HAP-1 (cell line): ENCODE measurements at places on chromosomes 4 and X.

GRCh38 chr4:183426507-183426906, 17.9 kb upstream of the CDKN2AIP start:
- no peak for DNase-seq

- no peak for DNase-seq
These were observed 6.8 kb downstream of the SEPTIN6 start for GRCh38 chrX:119686087-119686691.

DNA sequence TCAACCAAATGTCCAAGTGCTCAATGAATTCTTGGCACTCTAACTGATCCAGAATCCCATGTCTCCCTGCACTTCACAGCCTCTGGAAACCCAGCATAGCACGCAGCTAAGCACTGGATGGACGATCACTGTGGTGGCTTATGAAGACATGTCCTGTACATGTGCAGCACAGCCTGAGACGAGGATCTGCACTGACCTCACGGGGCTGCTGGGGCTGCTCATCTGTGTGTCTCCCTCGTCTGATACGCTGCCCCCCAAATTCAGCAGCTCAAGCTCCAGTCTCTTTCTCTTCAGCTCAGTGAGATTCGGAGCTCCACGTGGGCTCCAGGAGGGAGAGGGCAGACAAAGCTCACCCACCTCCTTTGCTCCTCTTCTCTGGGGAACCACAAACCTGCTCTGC, 126.9 kb downstream of the CPZ start:
- no peak for DNase-seq

DNA sequence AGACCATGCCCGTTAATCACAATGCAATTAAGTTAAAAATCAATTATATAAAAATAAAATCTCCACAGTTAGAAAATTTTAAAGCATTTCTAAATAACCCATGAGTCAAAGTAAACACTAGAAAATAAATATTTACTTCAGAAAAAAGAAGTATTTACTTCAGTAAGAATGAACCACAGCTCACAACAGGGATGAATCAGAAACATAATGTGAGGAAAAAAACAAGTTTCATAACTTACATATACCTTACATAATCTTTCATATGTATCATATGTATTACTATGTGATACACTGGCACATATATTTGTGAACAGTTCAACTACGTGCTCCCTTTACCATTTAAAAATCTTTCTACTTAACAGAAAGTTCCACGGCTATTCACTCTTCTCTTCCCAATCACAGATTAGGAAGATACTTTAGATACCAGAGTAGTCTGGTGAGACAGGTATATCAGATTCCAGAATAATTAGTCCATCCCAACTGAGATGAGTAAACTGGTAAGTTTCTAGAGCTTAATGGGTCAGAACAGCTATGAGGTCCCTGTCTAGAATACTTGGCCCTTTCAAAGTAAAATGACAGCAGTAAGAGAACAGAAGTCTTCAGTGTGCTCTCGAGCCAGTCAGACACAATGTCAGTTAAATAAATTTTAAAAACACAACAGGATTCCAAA, 70.3 kb downstream of the SH3RF1 start:
- DNase-seq: no peak

DNA sequence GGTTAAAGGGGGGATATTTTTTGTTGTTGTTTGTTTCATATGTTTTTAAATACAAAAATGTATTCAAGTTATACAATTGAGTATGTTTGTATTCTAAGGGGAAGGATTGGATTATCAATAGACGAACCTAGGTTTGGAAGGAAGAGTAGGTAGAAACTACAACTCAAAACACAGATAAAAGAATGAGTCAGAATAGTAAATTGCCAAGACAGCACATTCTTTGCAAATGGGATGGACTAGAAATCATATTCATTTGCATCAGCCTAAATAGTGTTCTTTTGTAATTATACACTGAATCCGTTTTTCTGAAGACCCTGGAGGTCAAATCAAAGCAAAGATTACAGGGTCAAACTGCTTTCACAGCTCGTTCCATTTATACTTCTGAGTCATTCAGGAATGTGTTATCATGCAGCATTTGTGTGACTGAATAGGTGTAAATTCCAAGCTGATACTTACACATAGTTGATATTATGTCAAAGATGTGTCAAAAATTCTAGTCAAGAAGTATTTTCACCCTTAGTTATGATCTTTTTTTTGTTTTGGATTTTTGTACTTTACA, 273.3 kb upstream of the FAT4 start:
- peak; percentile 12 for DNase-seq

DNA sequence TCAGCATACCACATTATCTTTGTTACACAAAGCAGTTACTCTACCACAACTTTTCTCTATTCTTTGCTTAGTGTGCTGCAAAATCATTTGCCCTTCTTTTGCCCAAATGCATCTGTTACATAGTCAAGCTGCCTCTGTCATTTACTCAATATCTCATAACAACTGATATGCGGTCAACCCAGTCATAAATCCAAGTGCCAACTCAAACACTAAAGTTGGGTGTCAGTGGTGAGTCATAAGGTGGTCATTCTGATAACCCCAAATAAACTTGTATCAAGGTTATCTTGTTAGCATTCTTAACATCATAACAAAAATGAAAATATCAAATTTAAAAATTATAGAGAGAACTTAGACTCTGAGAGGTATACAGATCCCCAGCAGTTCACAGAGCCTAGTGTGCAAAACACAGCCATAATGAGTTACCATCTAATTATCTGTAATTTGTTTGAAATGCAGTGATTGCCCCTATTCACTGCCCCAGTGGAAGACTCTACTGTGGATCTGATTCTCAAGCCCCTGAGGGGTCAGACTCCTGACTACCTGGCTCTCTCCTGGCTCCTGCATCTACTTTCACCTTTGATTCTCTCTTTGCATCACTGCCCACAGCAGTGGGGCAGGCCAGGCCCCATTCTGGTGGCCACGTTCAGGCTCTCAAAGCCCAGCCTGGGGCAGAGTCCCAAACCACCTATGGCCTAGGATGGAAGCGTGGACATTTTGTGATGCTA, 29.2 kb downstream of the TBC1D9 start:
- DNase-seq: peak; percentile 56

DNA sequence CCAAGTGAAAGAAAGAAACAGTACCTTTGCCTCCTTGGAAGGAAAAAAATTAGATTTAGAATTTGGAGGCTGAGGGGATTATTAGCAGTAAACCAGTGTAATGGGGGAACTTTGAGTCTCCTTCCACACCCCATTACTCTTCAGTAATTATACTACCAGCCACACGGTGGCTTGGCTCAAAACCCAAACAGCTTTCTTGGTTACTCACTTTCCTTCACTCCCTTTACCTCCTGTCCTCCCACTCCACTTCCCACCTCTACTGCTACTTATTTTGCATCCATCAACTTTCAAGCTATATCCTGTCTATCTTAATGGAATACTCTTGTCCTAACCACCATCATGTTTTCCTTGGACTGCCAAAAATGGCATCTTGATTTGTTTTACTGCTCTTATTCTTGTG, 310.6 kb upstream of the AADAT start:
- DNase-seq: no peak

DNA sequence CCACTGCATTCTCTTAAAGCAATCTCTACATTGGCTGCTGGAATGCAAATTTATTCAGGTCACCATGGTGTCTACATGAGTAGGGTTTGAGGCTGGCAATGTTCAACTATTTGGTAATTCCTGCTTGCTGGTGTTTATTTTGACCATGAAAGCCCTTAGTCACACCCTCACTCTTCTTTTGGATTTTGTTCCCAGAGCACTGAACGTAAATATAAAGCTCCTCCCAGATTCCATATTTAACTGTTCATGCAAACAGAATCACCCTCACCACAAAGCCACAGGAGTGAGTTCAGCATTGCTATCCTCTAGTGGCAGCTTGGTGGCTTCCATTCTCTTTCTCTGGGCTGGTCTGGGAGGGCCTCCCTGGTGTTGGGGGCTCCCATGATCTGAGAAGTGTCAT, 82.8 kb downstream of the LNX1 start:
- no peak for DNase-seq

DNA sequence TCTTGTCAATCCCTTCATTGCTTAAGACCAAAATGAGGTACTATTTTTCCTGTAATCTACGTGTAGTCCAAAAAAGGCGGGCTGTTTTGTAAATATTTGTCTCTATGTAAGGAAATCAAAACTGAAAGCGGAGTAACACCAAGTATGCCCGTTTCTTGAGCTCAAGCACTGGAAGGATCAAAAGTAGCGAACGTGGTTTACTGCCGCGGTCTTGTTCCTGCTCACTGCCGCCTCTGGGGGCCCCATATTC, 71.5 kb downstream of the AFF1 start:
- no peak for DNase-seq

DNA sequence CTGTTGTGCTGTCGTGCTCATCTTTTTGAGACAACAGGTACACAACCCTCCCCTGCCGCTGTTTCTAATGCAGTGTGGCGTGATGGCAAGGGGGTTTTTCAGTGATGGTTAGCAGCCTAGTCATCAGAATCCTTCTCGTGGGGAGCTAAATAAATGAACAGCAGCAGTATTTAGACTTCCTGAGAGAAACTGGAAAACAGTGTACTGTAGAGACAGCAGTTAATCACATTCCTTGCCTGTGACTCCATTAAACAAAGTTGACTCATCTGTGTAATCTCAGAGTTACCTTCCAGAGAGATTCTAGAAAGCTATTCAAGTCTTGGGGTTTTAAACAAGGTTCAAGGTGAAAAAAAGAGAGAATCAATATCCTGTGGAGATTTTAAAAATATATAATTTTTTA, 1753.2 kb upstream of the PCDH7 start:
- no peak for DNase-seq

DNA sequence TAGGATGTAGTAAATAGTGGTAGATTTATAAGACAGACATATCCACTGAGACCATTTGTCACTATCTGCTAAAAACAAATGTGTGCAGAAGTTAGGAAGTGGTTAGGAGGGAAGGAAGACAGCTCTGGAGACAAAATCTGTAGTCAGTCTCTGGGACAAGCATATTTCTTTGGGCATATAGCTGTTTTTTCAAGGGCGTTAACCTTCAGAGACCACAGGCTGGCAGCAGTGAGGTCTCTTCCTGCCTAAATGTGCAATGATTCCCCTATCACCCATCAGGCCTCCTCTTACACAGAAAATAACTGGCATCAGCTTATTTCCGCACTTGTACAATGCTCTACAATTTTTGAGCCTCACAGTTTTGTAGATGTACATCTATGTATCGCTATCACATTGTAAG, 6.5 kb downstream of the TMEM150C start:
- DNase-seq: no peak

DNA sequence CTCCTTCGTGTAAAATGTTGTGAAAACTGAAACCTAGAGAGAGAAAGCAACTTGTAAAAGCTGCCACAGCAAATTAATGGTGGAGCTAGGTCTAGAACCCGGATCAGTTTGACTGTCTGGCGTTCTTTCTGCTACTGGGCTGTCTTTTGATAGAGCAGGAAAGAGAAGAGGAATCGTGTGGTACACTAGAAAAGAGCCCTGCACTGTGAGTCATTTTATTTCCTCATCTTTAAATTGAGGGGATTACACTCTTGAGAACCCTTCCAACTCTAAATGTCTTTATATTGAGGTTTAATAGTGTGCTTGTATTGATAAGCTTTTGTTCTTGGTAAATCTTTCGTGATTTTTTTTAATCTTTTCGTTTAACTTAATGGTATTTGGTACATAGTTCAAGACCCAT, 4.3 kb downstream of the WDR44 start:
- DNase-seq: no peak

DNA sequence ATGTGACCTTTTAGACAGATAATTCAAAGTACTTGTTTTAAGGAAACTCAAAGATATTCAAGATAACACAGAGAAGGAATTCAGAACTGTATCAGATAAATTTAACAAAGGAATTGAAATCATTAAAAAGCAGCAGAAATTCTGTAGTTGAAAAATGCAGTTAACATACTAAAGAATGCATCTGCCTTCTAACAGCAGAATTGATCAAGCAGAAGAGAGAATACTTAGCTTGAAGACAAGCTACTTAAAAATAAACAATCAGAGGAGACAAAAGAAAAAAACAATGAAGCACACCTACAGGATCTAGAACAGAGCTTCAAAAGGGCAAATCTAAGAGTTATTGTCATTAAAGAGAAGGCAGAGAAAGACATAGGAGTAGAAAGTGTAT, 123.0 kb upstream of the TET2 start:
- no peak for DNase-seq

GRCh38 chr4:10437735-10438134, 19.5 kb downstream of the ZNF518B start:
- no peak for DNase-seq

- DNase-seq: no peak
These were observed 213.0 kb upstream of the VEGFC start for GRCh38 chr4:177005674-177006230.

GRCh38 chrX:129836827-129837226, 6.9 kb downstream of the ZDHHC9 start:
- no peak for DNase-seq

DNA sequence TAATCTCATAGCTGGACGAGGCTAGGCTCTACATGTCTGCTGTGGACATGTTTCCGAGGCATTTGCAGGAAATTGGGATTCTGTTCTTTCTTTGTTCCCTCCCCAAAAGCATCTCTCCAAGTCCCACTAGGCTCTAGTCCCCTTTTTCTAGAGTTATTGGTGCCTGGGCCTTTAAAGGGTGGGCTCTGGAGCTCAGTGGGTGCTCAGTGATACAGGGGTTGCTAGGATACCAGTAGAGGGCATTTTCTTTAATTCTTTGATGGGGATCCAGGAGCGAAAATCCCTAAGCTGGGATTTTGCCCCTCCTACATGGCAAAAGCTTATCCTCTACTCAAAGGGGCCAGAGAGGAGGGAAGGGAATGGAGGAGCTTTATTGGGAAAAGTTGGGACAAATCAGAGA, 34.2 kb downstream of the ARHGEF9 start:
- DNase-seq: peak; percentile 48

GRCh38 chr4:38989487-38989886, 42.7 kb downstream of the TMEM156 start:
- DNase-seq: no peak

DNA sequence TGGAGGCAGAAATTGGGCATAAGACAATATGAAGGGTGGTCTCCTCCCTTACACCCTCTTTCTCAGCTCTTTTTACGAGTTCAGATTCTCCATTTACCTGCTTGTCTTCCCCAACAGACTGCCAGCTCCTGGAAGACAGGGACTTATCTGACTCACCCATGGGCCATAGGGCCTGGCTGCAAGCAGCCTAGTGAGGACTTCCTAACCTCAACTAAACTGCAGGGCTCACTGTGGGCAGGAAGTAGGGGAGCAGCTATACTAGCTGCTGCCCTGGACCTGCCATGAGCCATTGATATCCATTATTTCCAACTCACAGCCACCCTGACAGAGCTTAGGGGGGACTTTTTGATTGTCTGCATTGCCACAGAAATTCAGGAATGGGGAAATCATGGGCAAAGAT, 11.5 kb upstream of the ZNF718 start:
- no peak for DNase-seq

DNA sequence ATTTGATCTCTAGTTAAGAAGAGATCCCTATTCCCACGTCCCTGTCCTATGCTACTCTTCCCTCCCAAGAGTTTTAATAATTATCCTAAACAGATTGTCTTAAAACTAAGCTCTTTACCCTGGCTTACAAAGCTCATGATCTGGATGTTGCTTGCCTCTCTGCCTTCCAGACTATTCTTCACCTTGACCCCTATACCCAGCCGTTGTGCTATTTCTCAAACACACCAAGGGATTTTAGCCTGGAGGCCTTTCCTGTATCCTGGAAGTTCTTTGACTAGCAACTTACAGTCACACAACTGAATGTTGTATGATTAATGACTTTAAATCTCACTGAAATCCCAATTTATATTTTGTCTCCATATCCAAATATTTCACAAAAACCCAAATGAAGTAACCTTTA, 314.9 kb downstream of the ADGRL3 start:
- DNase-seq: peak; percentile 35
